ENCODE measurements at places on chromosomes 6 and 20. TPM values are rescaled to one million over a fixed set of nuclear protein-coding genes. Genes with fewer than 3 reads are reported as not detected.
A peak's percentile ranks its signal among the peaks of the same experiment; 100 is the strongest.

DNA sequence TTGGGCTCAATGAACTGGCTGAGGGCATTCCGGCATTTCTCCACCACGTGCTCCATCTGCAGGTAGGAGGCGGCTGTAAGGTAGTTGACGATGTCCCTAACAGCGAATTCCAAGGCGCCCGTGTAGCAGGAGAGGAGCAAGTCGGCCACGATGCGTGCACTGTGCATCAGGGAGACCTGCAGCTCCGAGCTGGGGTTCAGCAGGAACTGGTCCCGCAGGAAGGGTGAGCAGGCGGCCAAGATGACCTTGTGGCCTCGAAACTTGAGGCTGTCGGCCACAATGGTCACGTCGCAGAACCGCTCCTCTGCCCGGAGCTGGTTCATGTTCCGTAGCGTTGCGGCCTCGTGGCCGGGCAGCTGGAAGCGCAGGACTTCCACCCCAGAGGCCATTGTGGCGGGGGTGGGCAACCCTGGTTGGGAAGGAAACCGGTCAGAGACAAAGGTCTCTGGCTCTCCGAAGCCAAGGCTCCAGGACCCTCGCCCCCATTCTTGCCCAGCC lies 920 bp downstream of the ZBTB12 start:
- DNase-seq = peak; percentile 40

DNA sequence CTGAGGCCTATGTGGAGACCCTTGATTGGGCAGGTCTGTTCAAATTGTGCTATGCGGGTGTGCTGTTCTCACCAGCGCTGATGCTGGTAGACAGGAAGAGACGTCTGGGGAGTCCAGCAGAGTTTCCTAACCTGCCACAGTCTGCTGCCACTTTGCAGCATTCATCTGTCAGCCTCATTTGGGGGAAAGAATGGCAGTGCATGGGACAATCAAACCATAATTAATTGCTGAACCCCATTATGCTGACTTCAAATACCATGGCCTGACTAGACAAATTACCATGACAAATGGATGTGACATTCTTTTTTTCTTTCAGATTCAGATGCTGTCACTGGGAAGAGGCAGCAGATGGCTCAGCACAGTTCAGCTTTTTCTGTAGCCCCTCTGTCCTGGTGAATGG lies 171.4 kb upstream of the SYNDIG1 start:
- no peak for DNase-seq

- no peak for DNase-seq
Measured at GRCh38 chr20:55394592-55394991, 610.7 kb downstream of the CBLN4 start.

DNA sequence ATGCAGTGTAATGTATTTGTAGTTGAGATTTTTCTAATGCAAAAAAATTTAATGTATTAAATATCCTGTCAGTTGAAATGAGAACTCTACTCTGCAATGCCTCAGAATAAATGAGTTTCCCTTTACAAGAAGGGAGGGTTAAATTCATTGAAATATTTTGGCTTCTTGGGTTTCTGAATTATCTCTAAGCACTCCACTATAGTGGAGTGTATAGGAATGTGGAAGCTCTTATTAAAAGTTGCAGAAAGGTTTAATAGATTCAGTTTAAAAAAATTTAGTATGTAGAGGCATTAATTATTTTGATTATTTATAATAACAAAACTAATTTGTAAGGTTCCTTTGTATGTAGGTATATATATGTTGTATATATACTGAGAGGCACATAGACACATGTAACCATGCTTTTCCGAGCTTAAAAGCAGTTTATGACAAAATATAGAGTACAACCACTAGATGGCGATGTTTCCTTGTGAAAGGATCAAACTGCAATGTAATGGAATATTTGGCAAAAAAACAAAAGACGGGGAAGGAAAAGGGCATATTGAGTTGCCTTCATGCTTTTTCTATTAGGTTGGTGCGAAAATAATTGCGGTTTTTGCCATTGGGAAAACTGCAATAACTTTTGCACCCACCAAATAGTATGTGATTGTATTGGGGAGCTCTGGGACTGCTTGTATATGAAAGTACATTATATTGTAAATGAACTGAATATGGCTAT lies 144.2 kb downstream of the MYO6 start:
- DNase-seq = no peak

DNA sequence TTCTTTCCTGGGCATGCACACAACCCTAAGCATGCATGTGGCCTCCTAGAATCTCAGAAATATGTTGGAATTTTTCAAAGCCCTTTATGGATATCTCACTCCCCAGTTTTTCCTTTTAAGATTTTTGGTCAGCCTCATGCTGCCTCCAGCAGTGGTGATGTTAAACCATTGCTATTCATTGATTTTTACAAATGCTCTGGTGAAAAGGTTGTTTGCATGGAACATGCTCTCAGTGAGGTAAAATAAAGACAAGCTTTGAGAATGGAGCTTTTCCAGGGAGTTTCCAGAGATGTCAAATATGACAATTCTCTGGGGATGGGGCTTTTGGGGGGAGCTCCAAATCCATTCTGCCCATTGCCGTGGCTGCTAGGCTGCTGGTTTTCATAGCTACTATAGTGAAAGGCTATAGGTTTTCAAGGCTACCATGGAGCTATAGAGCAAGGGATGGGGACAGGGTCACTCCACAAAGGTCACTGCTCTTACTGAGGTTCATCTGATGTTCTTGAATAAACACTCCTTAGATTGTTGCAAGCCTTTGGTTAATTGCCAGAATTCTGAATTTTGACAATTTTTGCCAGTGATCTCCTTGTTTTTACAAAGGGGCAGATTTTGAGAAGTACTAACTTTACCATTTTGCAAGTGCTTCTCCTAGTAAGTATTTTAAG lies 178.1 kb upstream of the ARG1 start:
- no peak for DNase-seq

DNA sequence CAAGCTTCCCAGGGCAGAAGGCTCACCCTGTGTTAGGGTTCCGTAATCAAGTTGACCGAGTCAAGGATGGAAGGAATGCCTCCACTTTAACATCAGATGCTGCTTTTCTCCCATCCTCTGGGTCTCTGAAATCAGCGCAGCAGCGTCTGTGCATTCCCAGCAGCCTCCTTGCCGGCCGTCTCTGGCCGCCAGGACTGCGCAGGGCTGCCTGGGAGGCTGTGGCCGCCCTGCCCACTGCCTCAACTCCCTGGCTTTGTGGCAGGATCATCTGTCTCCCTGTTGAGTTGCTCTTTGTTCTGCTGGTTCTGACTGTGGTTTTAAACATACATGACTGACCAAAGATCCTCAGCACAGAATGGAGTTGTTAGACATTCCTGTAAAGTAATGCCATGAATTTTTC lies 56.5 kb downstream of the DLL1 start:
- no peak for DNase-seq

DNA sequence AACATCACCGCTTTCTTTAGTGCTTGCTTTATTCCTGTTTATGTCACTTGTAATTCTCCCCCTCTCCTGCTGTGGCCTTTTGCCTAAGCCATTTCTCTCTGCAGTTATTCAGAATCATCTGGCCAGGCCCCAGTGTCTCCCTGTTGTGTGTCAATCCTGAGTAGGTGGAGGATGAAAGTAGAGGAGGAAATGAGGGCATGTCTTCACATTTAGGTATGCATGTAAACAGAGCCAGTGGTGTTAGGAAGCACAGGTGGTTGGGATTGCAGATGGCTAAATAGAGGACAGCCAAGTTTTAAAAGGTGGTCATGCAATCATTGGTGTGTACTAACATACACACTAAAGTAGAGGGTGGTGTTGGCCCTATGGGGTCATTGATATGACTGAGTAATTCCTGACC lies 5.2 kb downstream of the PRSS35 start:
- no peak for DNase-seq

- no peak for DNase-seq
Measured at GRCh38 chr20:44186201-44186600, 787 bp downstream of the JPH2 start.

- DNase-seq = no peak
Measured at GRCh38 chr6:156685823-156686222, 91.4 kb upstream of the ARID1B start.

- no peak for DNase-seq
Measured at GRCh38 chr6:42120895-42121865, 21.2 kb downstream of the C6orf132 start.

DNA sequence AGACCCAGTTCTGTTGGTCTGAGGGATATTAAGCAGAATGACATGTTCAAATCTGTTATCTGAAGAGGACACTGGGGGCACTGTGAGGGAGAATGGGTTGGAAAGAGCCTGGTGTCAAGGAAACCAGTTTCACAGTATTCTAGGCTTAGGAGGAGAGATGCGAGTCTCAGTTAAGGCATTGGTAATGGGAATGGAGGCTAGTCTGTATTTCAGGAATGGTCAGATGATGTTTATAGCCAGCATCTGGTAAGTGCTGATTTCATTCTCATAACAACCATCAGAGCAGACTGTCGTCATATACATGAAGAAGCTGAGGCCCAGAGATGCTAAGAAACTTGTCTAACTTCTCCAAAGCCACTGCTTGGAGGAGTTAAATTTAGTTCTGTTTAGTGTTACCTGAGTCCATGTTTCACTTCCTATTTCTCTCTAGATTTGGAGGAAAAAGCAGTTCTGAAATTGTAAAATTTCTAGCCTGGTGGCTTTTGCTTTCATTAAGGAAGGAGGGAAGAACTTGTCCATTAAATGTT lies 242.0 kb downstream of the ARID1B start:
- DNase-seq = no peak

Gene CST2
- total RNA-seq = not detected

Gene TSBP1
- total RNA-seq = not detected

Gene FNDC1
- total RNA-seq = not detected

Gene C6orf118
- not detected for total RNA-seq

Gene DEFB129
- not detected for total RNA-seq

Gene BPIFA1
- total RNA-seq = not detected

Gene CITED2
- 118 TPM for total RNA-seq
